ENCODE measurements at places on chromosomes 16 and 17.
A peak's percentile ranks its signal among the peaks of the same experiment; 100 is the strongest.

- no peak for DNase-seq
These were observed 141.1 kb downstream of the GSG1L start for GRCh38 chr16:27922433-27922832.

- no peak for DNase-seq
These were observed 282.6 kb downstream of the CBLN1 start for GRCh38 chr16:48999044-48999443.

GRCh38 chr17:80260791-80261158 lies at the start of gene RNF213:
Gene RNF213 (plus strand): TSS chr17:80260852. CDS start chr17:80263682, 2,830 bp downstream.
- DNase-seq, result peak; percentile 55

GRCh38 chr16:11156401-11156800 lies 99.6 kb downstream of the SOCS1 start:
- DNase-seq, result no peak

DNA sequence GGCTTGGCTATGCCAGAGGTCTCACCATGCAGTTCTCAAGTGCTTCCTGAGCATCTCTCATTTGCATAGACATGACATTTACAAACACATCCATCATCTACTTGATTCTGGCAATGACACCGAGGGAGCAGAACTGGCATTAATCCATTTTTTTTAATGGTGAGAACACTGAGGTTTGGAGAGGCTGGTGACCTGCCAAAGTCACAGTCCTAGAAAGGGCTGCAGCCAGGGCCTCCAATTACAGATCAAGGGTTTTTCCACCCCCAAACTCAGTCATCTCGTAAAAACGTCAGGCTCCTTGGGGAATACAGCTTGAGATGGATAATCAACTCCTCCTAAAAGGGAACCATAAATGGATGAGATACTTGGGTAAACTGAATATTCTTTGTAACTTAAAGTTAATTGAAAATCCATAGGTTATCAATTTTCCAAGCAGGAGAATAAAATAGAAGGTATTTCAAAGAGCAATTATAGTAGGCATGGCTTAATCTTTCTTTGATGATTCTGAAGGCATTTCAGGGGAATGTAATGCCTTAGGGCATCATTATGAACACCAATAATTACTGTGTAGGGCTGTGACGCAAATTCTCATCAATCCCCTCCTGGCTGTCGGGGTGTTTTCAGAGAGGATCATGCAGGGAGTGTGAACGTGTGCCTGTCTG lies 9.4 kb upstream of the MEOX1 start:
- no peak for DNase-seq

DNA sequence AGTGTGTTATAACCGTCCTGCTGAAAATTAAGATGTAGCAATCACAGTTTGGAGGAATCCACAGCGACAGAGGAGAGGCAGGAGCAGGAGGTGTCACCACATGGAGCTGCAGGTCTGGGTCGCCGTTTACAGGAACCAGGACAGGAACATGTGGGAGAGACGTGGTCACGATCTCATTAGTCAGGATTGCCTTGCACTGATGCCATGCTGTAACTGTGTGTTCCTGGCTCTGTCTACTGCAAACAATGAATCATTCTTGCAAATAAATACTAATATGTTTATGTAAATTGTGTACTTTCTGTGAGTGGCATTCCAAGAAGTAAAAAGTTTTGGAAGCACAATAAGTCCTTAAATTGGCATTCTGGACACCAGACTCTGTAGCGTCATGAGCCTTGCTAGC lies 271.8 kb downstream of the CPPED1 start:
- DNase-seq, result no peak

DNA sequence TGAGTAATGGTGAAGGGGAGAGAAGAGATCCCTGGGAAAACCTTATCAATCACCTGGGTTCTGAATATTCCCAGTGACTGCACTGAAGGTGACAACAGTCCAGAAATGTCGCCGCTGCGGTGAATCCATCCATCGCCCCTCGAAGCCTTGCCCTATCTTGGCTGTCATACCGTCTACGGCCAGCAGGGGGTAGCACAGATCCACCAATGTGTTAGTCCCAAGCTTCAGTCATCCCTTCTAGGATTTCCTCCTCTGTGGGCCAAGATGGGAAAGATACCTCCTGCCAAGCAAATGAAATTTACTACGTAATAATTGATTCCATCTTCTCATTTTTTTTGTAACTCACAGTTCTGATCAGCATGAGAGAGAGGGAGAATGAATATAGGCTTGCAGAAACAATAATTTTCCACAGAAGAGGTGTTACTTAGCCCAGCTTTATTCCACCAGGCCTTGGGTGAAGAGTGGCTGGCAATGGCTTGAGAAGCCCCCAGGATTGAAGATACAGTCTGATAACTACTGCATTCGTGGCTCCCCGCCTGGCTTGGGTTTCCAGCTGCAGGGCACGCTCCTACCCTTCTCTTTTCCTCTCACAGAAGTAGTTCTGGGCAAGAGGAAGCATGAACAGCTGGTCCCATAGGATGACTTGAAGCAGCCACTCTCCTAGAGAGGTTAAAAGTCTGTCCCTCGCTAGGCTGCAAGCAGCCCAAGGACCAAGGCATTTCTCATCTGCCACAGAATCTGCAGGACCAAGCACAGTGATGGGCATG lies 2.6 kb upstream of the FMNL1 start:
- DNase-seq, result peak; percentile 88

DNA sequence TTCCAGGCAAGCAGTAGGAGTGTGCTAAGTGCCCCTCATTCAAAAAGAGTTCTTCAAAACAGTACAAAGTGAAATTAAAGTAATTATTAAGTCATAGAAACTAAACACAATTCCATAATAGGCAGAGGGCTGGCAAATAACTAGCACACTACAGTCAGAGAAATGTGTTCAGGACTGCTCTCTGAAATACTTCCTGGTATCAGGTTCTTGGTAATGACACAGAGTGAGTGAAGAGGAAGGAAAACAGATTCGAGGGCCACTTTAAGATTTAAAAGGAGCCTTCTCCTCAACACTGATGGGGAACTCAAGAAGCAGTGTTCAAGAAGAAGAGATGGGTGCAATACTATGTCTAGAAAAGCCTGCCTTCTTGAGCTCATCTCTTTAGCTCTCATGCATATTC lies 139.2 kb downstream of the TOX3 start:
- no peak for DNase-seq

DNA sequence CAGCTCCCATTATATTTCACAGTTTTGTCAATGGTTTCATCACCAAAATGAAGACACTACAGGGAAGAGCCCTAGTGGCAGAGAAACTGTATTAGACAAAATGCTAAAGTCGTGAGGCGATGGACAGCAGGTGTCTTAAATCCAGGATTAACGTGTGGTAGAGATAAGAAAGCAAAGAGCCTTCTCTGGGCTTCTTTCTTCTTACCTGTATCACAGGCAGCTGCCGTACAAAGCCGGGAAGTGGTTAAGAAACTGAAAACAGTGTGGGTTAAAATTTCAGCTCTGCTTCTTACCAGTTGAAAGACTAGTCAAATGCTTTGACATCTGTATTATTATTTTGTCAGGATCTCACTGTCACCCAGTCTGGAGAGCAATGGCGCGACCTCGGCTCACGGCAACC lies 98.2 kb upstream of the NUDT7 start:
- no peak for DNase-seq

GRCh38 chr16:22314661-22315626 lies 17.7 kb downstream of the POLR3E start:
- DNase-seq, result no peak

- DNase-seq, result no peak
These were observed 14.8 kb upstream of the PLK1 start for GRCh38 chr16:23663918-23664317.

- peak; percentile 67 for DNase-seq
These were observed 10.7 kb upstream of the ZNF19 start for GRCh38 chr16:71499775-71500364.

DNA sequence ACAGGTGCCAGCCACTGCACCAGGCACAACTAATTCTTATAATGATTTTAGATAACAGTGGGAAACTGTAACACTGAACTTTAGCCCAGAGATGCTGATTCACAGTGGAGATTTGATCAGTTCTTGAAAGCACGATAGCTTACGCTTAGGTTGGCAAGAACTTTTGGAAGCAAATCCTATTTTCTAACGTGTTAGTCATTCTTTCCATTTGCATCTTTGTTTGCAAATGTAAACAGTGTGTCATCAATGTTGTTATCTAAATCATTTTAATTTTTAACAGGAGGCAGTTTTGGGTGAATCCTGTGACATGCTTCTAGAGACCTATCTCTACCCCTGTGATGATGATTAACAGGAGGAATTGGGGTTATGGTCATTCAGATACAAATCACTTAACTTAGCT lies 35.7 kb upstream of the GNA13 start:
- DNase-seq, result no peak

GRCh38 chr16:679814-680624 lies at the start of gene STUB1:
Gene STUB1 (plus strand): TSS chr16:680410. CDS start chr16:680526, 116 bp downstream.
- peak; percentile 86 for DNase-seq

DNA sequence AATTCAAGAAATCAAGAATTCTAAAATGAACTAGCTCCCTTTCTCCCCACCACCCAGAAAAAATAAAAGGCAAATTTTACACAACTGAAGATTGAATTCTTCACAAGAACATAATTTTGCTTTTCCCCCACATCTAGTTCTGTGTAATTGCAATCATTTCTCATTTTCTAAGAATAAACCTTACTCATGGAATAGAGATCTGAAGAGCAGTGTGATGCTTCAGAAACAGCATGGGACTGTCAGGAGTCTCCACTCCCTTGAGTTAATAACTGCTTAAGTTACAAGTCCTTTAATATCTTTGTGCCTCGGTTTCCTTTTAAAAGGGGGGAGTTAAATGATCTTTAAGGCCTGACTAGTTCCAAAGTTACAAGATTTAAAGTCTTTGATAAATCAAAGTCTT lies 53.7 kb downstream of the CACNG1 start:
- DNase-seq, result no peak

- peak; percentile 46 for DNase-seq
These were observed 5.3 kb downstream of the KDM6B start for GRCh38 chr17:7839190-7839875.

DNA sequence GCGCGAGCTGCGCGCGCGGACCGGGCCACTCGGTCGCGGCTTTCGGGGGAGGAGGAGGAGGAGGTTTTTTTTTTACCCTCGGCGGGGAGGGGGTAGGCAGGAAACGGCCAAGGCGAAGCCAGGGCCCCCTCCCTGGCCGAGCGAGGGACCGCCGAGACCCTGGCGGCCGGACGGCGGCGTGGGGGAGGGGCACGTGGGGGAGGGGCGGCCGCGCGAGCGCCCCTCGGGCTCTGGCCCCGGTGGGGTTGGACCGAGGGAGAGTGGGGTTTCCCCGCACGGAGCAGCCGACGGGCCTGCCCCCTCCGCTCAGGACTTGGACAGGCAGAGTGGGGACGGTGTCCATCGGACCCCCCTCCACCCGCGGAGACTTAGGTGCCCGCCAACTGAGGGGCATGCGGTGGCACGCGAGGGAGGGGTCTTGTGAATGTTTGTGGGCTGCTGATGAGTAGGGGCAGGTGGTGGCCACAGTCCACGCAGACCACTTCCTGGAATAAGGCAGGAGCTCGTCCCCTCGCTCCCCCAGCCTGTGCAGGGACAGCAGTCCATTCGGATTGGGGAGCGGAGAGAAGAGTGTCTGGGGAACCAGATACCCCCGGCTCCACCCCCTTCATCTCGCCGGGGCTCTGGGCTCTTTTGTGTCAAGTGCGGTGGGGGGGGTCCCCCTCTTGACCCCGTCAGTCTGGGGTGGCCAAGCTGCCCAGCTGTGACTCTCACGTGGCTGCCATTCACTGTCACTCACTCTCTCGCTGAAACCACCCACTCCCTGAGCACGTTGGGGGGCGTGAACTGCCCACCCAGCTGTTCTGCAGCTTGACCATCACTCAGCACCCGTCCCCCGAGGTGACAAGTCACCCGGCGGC lies 3.0 kb upstream of the CHD3 start:
- DNase-seq, result peak; percentile 56

DNA sequence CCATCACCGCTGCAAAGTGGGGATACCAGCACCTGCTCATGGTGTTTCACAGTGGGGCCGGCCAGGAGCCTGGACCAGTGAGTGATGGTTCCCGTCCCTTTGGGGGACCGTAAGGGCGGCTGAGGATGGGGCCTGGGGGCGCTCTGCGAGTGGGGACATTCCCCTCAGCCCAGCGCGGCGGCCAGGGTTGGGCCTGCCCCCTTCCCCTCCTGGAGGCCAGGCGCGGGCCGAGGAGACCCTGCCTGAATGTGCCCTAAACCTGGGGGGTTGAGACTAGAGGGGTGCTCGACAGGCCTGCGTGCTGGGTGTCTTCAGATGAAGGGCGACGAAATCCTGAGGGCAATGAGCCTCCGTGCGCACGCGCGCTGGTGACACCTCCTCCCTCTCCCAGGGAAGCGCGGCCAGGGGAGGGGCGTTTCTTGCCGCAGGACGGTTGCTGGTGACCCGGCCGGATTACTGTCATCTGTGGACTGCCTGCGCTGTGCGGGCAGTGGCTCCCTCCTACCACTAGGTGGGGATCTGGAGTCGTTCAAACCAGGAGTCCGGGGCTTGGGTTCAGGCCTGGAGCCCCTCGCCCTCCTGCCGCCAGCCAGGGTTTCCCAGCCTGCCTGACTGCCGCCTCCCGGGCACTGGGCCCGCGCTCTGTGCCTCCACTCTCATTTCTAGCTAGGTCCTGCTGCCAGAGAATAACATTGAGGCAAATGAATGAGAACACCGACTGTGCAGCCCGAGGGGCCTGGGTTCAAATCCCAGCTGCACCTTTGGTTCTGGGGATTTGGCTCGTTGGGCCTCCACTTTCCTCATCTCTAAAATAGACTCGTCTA lies 17.1 kb downstream of the TBX2 start:
- peak; percentile 55 for DNase-seq

DNA sequence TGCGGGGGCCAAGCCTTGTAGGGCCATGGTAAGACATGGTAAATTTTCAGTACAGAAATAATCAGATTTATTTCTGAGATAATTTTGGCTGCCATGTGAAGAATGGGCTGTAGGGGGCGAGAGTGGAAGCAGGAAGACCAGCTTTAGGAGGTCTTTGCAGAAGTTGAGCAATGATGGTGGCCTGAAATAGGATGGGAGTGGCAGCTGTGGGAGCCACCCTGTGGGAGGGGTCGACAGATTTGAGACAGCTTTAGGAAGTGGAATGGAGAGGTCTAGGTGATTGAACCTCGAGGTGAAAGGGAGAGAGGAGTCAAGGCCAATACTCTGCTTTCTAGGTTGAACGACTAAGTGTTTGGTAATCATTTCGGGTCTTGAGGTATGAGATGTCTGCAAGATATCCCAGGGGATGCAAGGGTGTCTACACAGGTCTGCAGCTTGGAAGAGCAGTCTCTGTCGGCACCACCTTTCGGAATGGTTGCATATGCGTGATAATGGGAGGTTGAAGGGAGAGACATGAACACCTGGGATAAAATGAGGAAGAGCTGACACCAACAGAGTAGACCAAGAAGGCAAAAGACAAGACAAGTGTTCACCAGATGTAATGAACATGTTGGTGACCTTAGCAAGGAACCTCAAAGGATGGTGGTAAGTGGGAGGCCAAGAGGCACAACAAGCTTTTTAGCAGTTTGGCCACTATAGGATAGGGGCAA lies 4.2 kb upstream of the ATXN7L3 start:
- peak; percentile 61 for DNase-seq
